ENCODE measurements at places on chromosomes 6 and 20.

GRCh38 chr6:36120979-36121786 is 9.1 kb upstream of the MAPK13 start:
- no peak for DNase-seq

- no peak for DNase-seq
Measured at GRCh38 chr20:34068001-34068400, 44.0 kb downstream of the EIF2S2 start.

DNA sequence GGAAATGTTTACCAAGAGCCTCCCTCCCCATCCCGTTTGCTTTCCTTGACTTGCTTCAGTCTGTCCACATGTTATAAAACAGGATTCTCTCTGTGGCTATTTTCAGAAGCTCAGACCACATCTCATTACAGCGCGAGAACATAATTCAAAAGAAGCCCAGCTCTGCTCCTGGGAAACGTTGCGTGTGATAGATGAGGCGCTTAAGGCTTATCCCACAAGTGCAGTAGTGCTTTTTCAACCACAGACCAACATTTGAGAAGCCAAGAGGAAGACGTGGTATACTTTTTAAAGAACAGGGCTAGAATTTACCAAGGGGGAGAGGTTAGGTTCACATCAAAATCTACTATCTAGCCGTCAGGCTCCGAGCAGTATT is 239.5 kb downstream of the SLC24A3 start:
- no peak for DNase-seq

- DNase-seq = no peak
Measured at GRCh38 chr6:93337014-93337413, 82.3 kb downstream of the EPHA7 start.

GRCh38 chr6:95244751-95245150 is 332.6 kb upstream of the MANEA start:
- no peak for DNase-seq

- DNase-seq = no peak
Measured at GRCh38 chr6:147204060-147204785, at the start of gene STXBP5. Gene STXBP5, plus strand, starts transcription at chr6:147204417. Its CDS starts 116 bp downstream, at chr6:147204533.

GRCh38 chr20:35743693-35744491 is 1.8 kb upstream of the RBM39 start:
- no peak for DNase-seq

GRCh38 chr6:5184218-5184617 is 76.5 kb downstream of the LYRM4 start:
- DNase-seq = no peak

All from amniotic stem cell (primary cell).